Right atrium auricular region (tissue), 2 donors: ENCODE measurements at places on chromosomes 3 and 15. TPM values are rescaled to one million over a fixed set of nuclear protein-coding genes. Genes with fewer than 3 reads are reported as not detected.

The ARHGEF26 gene
- 8.1 TPM for total RNA-seq

The ADCY5 gene
- total RNA-seq: 163 TPM

The POTEB2 gene
- total RNA-seq: not detected

The NAA50 gene
- total RNA-seq: 77.8 TPM

The SKOR1 gene
- not detected for total RNA-seq

The BDH1 gene
- total RNA-seq: 48.3 TPM

The KBTBD12 gene
- 4.4 TPM for total RNA-seq

The INKA1 gene
- 4.2 TPM for total RNA-seq

DNA sequence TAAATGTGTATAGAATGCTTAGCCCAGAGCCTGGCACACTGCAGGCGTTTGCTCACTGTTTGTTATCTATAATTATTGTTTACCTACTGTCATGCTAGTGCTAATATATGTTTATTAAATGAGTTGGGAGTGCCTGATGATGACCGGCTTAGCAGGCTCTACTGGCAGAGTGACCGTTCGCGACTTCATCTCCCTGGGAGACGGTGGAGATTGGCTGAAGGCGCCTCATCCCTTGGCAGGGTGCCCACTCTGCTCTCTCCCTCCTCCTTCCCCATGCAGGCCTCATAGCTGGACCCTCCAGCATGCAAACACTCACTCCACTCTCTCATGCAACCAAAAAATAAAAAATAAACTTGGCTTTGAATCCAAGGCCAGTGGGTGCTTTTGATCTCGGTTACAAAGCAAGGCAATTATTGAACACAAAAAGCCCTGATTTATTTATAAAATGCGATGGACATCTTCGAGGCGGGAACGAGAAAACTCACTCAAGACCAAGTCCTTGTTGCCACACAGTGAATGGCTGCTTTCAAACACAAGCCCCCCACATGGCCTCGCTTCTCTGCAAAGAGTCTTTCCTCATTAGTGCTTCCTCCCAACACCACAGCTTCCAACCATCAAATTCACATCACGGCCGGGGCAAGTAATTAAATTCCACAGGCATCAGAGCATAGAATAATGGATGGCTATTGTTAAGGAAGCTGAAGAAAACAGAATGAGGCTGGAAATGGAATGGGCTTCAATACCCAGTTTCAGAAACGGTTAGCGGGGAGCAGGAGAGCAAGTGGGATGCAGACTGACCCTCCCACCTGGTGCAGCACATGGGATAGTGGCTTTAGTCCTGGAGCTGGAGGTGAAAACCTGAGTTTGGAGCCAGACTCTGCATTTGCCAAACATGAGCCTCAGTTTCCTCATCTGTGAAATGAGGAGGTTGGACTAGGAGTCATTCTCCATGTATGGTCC is 135.7 kb upstream of the RAD18 start:
- DNase-seq: no peak

DNA sequence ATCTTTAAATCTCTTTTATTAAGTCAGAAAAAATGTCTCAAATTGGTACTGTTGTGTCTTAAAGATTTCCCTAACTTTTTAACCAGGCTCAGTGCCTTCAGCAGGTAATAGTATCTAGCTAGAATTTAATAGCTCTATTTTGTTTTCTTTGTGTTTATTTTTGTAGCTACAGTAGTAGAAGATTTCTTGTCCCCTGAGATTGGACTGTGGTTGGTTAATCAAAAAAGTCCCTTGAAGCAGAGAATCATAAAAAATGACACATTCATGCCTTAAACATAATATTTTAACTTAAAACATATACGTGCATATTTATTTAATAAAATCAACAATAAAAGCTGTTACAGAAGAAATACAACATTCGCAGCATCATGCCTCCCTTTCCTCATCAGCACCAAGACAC is 102.8 kb downstream of the EEFSEC start:
- no peak for DNase-seq

DNA sequence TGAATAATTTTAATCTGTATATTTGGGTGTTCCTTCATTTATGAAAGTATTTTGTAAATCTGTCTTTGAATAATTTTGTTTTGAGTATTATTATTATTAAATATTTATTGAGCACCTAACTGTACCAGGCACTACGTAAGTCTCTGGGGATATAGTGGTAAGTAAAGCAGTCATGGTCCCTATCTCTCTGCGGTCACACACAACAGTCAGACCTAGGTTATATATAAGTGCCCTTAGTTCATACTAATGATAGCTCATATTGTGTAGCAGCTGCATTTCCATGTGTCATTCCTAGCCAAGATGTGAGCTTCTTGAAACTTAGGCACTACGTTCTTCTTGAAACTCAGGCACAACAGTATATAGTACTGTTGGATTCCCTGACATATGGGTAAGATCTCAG is 12.4 kb downstream of the NKTR start:
- DNase-seq: no peak

DNA sequence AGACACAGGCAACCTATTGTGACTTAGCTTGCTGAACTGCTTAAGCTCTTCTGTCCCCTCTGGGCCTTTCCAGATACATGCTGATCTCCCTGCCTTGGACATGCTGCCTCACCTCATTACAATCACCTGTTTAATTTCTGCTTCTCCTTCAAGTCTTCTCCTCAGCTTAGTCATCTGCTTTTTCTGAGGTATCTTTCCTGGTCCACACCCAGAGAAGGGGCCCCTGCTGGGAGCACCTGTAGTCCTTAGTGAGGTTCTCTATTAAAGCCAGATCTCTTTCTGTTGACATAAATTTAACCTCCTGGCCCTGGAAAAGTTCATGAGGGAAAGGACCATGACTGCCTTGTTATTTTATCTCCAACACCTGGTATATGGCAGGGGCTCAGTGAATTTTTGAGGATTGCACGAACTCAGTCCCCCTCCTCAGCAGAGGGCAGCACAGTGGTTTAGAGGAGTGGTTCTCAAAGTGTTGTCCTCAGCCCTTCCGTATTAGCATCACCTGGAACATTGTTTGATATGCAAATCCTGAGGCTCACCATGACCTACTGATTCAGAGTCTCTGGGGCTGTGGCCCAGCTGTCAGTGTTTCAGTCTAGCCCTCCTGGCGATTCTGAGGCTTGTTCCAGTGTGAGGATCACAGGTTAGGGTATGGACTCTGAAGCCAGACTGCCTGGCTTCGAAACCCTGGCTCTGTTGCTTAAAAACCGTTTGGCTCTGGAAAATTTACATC is 12.7 kb downstream of the COL6A6 start:
- DNase-seq: no peak

- DNase-seq: no peak
Observed at GRCh38 chr3:174216946-174217718, 642.0 kb upstream of the NAALADL2 start.

DNA sequence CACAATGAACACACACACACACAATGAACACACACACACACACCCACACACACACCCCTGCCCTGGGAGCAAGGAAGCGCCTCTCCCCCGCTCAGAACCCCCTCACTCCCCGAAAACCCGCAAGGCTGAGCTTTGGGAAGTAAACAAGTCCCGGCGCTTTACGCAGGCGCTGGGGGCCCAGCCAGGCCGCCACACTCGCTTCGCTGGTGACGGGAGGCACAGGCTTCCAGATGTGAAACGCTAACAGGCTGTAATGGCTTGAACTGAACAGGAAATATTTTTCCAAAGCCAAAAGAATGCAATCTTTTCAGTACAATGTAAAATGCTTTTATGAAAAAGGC is 122.7 kb upstream of the IGF1R start:
- DNase-seq: no peak

DNA sequence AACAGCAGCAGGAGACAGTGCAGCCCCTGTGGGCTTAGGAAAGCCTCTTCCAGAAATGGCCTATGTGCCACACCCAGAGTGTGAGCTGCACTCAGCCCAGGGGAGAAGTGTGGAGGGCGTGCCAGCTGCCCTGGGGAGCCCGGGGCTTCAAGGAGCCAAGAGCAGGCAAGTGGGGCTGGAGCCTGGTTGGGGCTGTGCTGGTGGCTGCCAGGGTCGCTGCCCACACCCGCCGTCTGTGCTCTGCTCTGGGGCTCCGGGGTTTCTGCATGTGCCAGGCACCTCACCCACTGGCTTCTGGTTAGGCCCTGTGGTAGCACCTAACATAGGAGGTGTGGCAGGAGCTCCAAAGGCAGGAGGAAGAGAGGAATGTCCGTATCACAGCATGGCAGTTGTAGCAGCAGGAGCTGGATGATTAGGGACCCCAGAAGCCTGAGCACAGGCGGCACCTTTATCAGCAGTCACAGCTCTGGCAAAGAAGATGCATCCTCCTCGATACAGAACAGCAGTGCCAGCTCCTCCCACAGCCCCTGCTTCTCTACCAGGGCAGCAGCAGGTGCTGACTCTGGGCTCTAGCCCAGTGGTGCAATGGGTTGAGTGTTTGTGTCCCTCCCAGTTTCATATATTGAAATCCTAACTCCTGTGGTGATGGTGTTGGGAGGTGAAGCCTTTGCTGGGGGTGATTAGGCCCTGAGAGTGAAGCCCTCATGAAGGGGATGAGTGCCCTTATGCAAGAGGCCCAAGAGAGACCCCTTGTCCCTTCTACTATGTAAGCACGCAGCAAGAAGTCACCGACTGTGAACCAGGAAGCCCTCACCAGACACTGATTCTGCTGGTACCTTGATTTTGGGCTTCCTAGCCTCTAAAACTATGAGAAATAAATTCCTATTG is 70.0 kb upstream of the KLF13 start:
- DNase-seq: no peak

DNA sequence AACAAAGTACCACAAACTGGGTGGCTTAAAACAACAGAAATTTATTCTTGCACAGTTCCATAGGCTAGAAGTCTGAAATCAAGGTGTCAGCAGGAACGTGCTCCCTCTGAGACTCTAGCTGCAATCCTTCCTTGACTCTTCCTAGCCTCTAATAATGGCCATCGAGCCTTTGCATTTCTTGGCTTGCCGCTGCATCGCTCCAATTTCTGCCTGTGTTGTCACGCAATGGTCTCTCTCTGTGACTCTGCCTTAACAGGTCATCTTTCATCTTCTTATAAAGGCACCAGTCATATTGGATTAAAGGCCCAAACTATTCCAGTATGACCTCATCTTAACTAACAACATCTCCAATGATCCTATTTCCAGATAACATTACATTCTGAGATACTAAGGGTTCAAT is 61.0 kb upstream of the FNDC3B start:
- no peak for DNase-seq

GRCh38 chr3:37993820-37994638 is 3.4 kb downstream of the VILL start:
- DNase-seq: peak; percentile 85

- no peak for DNase-seq
Observed at GRCh38 chr3:107465064-107465631, 57.6 kb upstream of the BBX start.

- no peak for DNase-seq
Observed at GRCh38 chr3:179082416-179082815, 10.8 kb upstream of the ZMAT3 start.

GRCh38 chr3:58526515-58526957 is 10.5 kb downstream of the ACOX2 start:
- DNase-seq: peak; percentile 56

- no peak for DNase-seq
Observed at GRCh38 chr3:158181096-158181495, 71.2 kb downstream of the RSRC1 start.

DNA sequence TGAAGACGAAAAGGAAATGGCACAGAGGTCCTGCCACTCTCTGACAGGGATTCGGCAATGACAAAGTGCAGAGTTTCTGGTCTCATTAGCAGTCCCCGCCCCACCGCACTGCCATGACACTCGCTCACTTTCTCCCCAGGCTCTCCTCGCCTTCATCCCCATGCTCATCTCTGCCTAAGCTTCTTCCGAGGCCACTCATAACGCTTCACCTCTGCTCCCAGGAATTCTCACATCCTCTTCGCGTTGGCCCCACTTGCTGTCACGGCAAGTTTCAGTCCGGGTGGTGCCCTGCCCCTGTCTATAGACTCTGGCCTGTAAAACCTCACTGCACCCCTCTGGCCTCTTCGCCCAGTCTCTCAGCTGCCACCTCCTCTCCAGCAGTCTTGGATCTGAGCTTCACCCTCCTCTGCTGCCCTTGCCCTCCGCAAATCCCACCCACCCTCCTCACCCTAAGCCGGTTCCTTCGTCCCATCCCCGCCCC is 654 bp downstream of the RUBCN start:
- DNase-seq: no peak

DNA sequence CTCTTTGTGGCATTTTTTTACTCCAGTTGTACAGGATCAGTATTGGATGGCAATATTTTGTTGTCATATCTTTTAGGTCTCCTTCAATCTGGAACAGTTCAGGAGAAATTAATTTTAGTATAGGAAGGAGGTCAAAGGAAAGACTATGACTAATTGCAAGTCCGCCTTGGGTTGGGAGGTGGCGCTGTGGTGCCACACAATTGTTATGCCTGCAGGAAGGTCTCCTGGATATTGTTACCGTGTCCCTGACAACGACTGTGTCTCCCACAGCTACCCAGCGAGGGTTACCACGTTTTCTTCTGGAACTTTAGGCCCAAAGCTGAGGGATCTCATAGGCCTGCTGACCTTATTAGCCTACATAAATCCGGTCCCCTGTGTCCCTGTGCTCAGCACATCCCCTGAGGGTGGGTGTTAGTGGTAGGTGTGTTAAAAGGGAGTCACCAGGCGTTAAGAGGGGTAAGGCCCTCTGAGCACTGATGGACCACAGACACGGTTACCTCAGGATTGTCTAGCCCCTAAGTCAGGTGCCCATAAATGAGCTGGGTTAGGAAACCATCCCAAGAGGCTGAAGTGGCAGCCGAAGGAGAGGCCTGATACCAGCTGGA is 31.5 kb downstream of the KCNAB1 start:
- DNase-seq: peak; percentile 77

- no peak for DNase-seq
Observed at GRCh38 chr3:37619568-37619967, 242.1 kb upstream of the CTDSPL start.

- no peak for DNase-seq
Observed at GRCh38 chr3:56938530-56938929, 121.9 kb upstream of the SPATA12 start.

- no peak for DNase-seq
Observed at GRCh38 chr3:80408030-80408721, 640.4 kb upstream of the ROBO1 start.

DNA sequence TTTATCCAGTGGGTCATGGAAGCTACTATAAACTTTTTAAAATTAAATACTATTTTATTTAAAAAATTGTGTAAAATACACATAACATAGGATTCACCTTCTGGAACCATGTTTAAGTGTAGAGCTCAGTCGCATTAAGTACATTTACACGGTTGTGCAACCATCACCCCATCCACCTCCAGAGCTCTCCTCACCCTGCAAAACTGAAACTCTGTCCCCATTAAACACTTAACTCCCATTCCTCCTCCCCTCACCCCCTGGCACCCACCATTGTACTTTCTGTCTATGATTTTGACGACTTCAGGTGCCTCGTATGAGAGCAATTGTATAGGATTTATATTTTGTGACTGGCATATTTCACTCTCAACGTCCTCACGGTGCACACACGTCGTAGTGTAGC is 70.7 kb downstream of the APBA2 start:
- peak; percentile 28 for DNase-seq

- DNase-seq: no peak
Observed at GRCh38 chr15:92690395-92690794, 34.8 kb upstream of the FAM174B start.

- no peak for DNase-seq
Observed at GRCh38 chr15:82977076-82977475, 8.9 kb upstream of the RAMAC start.
